Activated T-cell treated with anti-CD3 and anti-CD28 coated beads, Interleukin-2, amount 50 U/mL, for 72 hours (primary cell): ENCODE measurements at places on chromosomes 1 and 21. TPM values are rescaled to one million over a fixed set of nuclear protein-coding genes. Genes with fewer than 3 reads are reported as not detected.

- no peaks in the 10 kb centered on the region for H3K27me3 ChIP-seq
- no peak overlapping the region for H3K27ac ChIP-seq
- no peak for DNase-seq
Observed at GRCh38 chr1:62682531-62682930, 5.7 kb downstream of the DOCK7 start.

DNA sequence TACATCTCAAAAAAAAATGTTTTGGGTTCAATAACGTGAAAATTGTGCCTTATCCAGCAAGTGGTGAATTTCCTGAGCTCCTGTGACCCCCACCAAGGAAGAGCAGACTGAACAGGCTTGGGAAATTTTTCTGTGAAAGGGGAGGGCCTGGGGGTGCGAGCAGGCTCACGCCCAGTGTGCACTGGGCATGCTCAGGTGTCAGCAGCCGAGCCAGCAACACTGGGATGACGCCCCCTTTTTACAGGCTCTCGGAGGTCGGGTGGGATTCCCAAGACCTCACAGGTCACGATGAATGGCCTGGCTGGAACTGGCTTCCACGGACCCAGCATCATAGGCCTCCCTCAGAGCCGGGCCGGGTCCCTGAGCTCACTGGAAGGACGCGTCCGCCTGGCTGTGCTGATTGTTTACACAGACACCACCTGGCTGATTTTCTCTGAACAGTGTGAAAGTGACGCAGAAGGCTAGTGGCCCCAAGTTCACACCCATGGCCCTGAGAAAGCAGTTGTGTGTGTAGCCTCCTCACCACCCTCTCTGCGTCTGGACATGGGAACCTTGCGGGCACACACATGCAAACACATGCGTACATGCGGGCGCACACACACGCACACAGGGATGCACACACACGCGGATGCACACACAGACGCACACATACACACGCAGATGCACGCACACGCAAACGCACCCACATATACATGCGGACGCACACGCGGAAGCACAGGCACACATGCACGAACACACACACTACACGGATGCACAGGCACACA, 9.2 kb downstream of the CSTB start:
- H3K36me3 ChIP-seq, result peaks cover 7% of the 10 kb centered on the region
- no peaks in the 10 kb centered on the region for H3K4me1 ChIP-seq
- no peak overlapping the region for H3K27ac ChIP-seq
- no peak for DNase-seq
- H3K4me3 ChIP-seq, result no peak overlapping the region
- H3K27me3 ChIP-seq, result no peaks in the 10 kb centered on the region

DNA sequence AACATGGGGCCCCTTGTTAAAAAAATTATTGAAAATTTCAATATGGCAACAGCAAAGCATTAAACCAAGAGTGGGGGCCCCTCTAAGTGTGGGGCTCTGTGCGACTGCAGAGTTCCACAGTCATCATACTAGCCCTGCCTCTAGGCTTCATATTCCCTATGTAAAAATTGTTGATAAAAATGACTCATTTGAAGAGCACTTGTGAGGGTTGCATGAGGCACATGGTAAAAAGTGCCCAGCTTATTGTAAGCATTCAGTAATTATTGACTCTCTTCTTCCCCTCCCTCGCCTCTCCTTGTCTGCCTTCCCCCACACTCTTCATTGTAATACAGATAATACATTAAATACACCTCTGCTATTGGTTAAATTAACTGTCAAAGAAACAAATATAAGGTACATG, 86.7 kb upstream of the PTBP2 start:
- no peak overlapping the region for H3K27ac ChIP-seq
- no peaks in the 10 kb centered on the region for H3K36me3 ChIP-seq
- DNase-seq, result no peak
- H3K4me1 ChIP-seq, result no peaks in the 10 kb centered on the region
- H3K4me3 ChIP-seq, result no peak overlapping the region

DNA sequence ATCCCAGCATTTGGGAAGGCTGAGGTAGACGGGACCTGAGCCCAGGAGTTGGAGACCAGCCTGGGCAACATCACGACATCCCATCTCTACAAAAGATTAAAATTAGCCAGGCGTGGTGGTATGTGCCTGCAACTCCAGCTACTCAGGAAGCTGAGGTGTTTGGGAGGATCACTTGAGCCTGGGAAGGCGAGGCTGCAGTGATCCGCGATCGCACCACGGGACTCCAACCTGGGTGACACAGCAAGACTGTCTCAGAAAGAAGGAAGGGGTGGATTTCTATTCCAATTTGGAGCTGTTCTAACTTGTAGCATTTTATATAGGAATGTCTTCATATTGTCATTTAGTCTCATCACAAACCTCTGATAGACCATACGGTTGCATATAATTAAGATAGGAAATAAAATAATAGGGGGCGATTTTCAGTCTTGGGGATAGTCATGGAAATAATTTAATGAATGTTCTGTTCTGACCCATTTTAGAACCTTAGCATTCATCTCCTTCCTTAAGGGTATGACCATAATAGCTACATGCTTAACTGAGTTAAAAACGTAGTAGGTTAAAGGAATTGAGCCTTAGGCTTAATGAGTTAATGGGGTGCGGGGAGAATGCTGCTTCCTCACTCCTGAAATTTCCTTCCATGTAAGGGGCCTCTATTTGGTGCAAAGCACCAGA, 93.1 kb downstream of the ADCY10 start:
- H3K36me3 ChIP-seq, result peaks cover 4% of the 10 kb centered on the region
- DNase-seq, result no peak
- H3K27ac ChIP-seq, result no peak overlapping the region
- H3K27me3 ChIP-seq, result peaks cover 11% of the 10 kb centered on the region

DNA sequence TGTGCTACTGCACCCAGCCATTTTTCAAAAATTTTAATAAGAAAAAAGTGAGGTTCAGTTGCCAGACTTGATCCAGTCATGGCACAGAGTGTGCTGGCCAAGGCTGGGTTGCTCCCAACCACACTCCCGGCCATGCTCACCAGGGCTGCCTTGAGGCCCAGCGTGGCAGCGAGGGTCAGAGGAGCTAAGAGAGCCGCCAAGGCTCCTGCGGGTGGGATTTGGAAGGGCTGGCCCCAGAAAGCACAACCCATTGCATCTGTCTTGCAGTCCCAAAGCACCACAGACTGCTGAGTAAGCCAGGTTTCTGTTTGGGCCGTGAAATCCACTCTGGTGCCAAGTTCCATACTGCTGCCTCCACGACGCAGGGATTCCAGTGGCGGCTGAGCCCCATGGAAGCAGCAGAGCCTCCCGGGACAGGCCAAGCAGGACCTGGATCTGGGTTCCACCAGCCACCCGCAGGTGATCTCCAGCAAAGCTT, 22.6 kb downstream of the ZBTB17 start:
- peak overlapping the region; percentile 63 for H3K27ac ChIP-seq
- H3K4me1 ChIP-seq, result peaks cover 98% of the 10 kb centered on the region
- no peak for DNase-seq

GRCh38 chr1:235910357-235911299, 43.9 kb upstream of the LYST start:
- no peaks in the 10 kb centered on the region for H3K36me3 ChIP-seq
- peak; percentile 70 for DNase-seq

The ADGRL2 gene
- total RNA-seq, result not detected

- H3K4me3 ChIP-seq, result no peak overlapping the region
- no peaks in the 10 kb centered on the region for H3K4me1 ChIP-seq
- peaks cover 12% of the 10 kb centered on the region for H3K27me3 ChIP-seq
- no peak overlapping the region for H3K27ac ChIP-seq
Observed at GRCh38 chr1:11851180-11851579, 3.6 kb upstream of the NPPA start.

The GBP7 gene
- not detected for total RNA-seq
